ENCODE measurements at places on chromosomes 16 and 17.

DNA sequence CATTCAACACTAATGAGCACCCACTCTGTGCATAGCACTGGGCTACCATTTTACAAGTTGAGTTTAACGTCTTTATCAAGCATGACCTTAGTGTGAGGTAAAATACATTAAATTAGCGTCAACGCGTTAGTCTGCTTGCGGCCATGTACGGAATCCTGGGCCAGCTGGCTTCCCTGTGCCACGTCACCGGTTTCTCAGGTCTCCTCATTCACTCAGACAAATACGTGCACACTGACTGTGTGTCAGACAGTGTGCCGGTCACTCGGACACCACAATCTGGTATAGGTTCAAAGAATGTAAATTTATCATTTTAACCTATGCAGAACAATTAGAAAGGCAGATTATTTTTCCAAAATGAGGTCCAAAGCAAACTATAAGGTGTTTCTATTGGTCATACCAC, 21.4 kb upstream of the YWHAE start:
- no peak for DNase-seq

DNA sequence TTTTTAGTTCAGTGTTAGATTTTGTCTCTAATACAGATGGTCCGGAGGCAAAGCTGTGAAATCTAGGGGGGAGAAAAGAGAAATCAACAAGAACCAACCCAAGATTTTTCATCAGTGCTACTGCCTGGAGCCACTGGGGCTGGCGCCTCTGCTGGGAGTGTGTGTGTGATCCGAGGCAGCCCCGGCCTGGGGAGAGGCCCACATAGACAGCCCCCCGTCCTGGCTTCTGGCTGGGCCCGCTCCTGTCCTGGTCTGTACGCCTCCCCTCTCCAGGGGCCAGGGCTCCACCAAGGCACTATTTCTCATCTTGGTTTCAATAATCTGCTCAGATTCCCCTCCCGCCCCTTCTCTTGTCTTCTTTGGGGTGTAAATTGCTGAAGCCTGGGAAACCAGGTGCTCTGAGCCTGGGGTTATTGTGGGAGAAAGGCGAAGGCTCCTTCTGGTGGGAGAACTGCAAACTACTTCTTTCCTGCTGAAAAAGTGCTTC, 7.8 kb downstream of the BAHCC1 start:
- DNase-seq, result no peak

DNA sequence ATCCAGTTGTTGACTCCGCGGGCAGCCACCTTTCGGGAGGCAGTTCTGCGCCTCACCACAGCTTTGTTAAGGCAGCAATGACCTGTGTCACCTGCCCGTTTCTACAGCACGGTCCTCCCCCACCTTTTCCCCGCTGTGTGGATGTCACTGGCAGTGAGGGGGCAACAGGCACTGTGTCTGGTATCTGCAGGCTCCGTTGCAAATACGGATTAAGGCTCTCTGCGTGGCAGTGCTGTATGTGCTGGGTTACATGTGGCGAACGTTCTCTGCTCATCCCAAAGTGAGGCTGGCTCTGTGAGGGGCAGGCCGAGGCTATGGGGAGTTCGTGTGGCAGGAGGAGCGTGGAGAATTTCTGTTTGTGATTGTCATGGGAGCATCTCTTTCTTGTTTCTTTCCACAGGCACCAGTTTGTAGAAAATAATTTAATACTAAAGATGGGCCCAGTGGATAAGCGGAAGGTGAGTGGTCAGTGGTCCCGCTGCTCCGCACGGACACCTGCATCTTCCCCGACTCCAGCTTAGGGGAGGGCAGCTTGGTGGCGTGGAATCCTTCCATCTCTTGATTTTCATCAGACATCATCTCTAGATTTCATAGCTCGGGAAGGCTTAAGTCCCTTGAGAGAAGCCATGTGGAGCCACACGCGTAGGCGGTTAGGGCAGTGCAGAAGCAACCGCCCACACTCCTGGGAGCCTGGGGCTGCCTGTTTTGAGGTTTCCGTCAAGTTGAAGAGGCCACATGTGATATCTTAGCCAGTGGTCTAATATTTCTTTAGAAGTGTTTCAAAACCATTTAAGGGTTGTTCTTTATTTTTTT, 57.8 kb downstream of the PDPK1 start:
- DNase-seq, result no peak

- peak; percentile 18 for DNase-seq
Measured at GRCh38 chr17:69523244-69523861, 108.9 kb downstream of the MAP2K6 start.

GRCh38 chr16:82824408-82824807, 197.6 kb downstream of the CDH13 start:
- DNase-seq, result no peak
